Dermis blood vessel endothelial cell (primary cell): ENCODE measurements at places on chromosomes 1 and 21.

GRCh38 chr1:229452956-229453801, 19.3 kb upstream of the ACTA1 start:
- peak; percentile 45 for DNase-seq

GRCh38 chr1:160284220-160284781, 632 bp downstream of the PEX19 start:
- DNase-seq = peak; percentile 62

DNA sequence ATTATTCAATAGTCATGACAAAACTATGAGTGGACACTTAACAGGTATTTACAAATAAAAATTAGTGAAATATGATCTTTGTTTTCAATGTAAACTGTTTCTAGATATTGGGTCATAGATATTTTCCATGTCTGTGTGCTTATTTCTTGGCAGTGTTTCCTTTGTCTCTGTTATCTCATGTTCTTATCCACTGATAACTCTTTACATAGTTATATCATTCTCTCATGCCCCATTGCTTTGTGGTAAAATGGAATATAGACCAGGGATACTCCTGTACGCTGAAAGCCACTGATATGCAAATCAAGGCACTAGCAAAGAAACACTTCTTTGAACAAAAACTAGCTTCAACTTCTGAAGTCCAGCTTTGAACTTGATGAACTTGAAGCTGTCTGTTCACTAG, 113.1 kb downstream of the ITSN1 start:
- no peak for DNase-seq

DNA sequence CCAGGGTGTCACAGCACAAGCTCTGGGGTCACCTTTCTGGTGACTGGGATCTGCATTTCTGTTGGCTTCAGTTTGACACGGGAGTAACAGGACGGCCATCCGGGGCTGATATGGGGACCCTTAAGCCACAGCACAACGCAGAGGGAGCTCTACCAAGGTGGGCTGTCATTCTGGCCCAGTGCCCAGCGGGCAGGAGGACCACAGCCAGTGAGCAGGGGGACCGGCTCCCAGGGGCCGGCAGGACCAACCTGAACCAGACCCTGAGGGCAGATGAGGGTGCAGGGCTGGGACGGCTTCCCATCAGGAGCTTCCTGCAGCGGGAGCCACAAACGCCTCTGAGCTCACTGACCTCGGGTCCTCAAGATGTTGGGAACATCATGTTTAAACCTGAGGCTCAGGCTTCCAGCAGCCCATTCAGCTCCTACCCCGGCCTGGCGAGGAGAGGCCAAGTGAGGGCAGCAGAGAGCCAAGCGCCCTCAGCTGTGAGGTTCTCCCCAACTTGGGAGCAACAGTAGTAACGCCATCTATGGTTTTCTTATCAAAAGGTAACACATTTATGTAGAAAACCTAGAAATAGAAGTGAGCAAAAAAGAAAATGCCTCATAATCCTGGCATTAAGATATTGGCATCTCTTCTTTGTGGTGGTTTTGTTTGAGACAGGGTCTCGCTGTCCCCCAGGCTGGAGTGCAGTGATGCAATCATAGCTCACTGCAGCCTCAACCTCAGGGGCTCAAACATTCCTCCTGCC, 26.8 kb downstream of the TMEM201 start:
- DNase-seq = peak; percentile 78

GRCh38 chr1:199877526-199878384, 149.8 kb upstream of the NR5A2 start:
- DNase-seq = no peak

GRCh38 chr1:41661428-41662060, 177.1 kb upstream of the EDN2 start:
- peak; percentile 23 for DNase-seq

- no peak for DNase-seq
Measured at GRCh38 chr1:198153804-198154203, 3.0 kb upstream of the NEK7 start.

DNA sequence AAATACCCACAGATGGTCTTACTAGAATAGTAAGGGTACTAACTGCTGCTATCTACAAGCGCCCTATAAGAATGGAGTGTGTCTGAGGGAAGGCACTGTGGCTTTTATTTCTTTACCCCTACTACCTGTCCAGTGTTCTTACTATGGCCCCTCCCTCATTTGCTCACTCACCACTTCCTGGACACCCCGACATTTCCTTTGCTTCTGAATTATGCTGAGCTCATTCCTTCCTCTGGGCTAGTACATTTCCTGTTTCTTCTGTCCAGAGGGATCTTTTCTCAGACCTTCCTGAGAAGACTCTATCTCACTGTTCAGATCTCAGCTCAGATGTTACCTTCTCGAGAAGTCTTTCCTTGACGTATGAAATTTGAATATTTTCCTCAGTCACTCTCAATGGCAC, 192.1 kb upstream of the DAB1 start:
- DNase-seq = peak; percentile 39

DNA sequence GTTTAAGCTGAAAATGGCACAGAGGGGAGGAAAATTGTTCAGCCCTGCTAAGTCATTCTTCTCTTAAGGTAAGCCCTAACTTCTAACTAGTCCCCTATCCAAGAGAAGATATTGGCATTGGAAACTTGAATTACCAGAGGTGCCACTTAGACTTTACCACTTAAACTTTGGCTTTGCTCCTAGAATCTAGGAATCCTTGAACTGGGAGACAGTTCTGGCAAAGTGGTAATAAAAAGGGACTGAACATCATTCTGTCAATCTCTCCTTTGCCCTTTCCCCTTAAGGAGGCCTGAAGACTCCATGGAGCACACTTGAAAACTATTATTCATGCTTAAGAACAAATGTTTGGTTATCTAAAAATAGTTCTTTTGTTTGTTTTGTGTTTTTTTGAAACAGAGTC, 8.4 kb downstream of the ATP1A4 start:
- DNase-seq = no peak

DNA sequence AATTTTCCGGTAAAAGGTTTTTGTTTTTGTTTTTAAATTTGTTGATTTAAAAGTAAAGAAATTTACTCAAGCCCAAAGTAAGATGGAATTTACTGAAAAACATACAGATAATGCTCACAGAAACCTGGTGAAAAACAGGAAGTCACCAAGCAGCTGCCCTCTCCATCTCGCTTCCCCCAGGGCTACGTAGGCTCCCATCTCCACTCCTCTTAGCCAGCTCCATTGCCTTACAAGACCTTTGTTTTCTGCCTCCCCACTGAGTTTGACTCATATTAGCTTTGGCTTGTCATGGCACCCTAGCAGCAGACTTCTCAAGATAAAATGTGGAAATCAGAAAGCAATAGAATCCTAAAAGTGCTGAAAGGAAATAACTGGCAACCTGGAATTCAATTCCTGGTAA, 57.9 kb downstream of the PHTF1 start:
- peak; percentile 24 for DNase-seq

GRCh38 chr1:164855716-164856329, 296.8 kb downstream of the PBX1 start:
- no peak for DNase-seq

DNA sequence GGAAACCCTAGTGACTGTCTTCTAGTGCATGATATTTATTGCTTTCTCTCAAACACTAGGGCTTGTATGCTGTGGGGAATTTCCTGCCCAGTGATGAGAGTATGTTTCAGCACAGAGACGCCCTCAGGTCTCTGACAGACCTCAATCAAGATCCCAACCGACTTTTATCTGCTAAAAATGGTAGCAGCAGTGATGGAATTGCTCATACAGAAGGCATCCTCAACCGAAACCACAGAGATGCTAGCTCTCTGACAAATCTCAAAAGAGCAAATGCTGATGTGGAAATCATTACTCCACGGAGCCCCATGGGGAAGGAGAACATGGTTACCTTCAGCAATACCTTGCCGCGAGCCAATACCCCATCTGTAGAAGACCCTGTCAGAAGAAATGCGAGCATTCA, 41.3 kb downstream of the PLPPR4 start:
- DNase-seq = no peak

DNA sequence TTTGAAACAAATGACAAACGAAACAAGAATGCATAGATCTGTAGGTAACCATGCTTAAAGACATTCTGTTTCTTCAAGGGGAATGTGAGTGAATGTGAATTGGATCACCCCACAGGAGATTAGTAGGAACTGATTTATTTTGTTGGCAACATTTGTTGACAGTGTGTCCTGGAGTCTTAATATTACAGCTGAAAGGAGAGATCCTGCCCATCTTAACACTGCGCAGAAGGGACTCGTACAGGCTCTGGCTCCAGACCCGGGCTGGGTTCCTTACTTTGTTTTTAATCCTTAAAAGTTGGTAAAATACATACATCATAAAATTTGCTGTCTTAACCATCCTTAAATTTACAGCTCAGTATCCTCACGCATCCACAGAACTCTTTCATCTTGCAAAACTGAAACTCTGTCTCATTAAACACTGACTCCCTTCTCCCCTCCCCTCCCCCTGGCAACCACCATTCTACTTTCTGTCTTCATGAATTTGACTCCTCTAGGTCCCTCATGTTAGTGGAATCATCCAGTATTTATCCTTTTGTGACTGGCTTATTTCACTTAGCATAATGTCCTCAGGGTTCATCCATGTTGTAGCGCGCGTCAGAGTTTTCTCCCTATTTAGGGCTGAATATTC, 74.1 kb downstream of the GALNT2 start:
- DNase-seq = no peak

GRCh38 chr1:203300441-203301330, 4.6 kb upstream of the BTG2 start:
- no peak for DNase-seq

- DNase-seq = peak; percentile 59
Measured at GRCh38 chr1:86703696-86704457, 499 bp upstream of the SH3GLB1 start.

- DNase-seq = no peak
Measured at GRCh38 chr1:8073112-8073855, 47.2 kb upstream of the ERRFI1 start.

- no peak for DNase-seq
Measured at GRCh38 chr1:4725416-4725815, 71.0 kb downstream of the AJAP1 start.

- DNase-seq = no peak
Measured at GRCh38 chr1:84721152-84721551, 30.9 kb upstream of the SSX2IP start.

GRCh38 chr21:38173276-38174035, 83.3 kb upstream of the KCNJ15 start:
- DNase-seq = no peak

GRCh38 chr1:113982949-113983348, 3.7 kb downstream of the OLFML3 start:
- DNase-seq = no peak

DNA sequence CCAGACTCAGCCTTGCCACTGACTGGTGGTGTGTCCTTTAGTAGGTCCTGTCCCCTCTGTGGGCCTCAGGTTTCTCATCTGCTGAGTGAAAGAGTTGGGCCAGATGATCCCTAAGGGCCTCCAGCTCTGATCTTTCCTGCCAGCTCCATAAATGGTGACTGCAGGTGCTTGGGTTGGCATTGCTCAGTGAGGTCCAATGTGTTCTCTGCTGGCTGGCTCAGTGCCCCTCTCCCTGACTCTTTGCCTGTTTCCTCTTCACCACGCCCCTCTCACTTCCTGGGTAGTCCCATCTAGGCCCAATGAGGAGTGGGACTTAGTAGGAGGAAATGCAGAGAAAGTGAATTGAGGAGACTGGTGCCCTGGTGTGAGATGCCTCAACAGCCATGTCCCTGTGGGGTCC, 36.6 kb downstream of the UBE2T start:
- no peak for DNase-seq

DNA sequence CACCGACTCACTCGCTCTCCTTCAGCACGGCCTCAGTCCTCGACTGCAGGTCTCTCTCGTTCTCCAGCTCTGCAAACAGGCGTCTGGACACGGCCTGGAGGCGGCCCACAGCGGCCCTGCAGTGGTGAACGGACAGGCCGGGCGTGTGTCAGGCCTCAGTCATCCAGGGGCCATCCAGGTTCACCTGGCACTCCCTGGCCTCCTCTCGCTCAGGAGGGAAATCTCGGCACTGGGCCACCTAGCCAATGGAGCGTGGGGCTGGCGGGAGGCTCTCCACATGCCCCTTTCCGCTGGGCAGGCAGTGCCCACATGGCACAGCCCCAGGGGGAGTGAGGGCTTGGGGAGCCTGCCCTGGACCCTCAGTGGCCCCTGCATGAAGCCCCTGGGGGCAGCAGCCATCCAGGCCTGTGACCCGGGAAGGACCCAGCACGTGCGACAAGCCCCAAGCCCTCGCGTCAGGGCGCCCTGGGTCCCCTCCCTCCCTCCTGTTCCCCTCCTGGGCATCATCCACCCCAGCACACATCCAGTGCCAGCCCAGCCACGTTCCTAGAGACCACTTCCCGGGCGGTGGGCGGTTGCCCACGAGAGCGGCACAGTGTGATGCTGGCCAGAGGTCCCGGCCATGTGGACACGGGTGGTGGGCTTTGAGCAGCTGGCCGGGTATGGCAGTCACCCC, 18.1 kb downstream of the CFAP74 start:
- no peak for DNase-seq

- DNase-seq = no peak
Measured at GRCh38 chr1:9079988-9080704, 10.7 kb upstream of the SLC2A5 start.

DNA sequence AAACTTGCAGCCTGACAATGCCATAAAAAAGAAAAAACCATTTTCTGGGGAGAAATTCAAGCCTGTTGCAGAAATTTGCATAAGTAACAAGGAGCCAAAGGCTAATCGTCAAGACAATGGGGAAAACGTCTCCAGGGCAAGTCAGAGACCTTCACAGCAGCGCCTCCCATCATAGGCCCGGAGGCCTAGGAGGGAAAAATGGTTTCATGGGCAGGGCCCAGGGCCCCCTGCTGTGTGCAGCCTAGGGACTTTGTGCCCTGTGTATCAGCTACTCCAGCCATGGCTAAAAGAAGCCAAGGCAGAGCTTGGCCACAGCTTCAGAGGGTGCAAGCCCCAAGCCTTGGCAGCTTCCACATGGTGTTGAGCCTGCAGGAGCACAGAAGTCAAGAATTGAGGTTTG, 369.5 kb downstream of the NTNG1 start:
- no peak for DNase-seq

DNA sequence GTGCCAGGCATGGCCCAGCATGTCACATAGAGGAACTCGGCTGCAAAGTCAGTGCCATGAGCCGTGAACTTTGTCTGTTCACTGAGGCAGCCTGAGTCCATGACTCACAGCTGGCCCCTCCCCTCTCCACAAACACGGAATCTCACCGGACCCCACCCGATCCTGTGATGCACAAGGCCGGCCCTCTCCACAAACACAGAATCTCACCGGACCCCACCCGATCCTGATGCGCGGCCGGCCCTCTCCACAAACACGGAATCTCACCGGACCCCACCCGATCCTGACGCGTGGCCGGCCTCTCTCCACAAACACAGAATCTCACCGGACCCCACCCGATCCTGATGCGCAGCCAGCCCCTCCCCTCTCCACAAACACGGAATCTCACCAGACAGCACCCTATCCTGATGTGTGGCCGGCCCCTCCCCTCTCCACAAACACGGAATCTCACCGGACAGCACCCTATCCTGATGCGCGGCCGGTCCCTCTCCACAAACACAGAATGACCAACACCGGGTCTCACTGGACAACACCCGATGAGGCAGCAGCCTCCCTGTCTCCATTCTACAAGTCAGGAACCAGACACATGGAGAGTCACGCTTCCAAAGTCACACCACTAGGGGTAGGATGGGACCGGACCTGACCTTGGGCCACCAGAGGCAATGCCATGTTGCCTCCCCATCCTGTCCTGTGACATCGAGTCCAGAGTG, 39.6 kb upstream of the GPR153 start:
- DNase-seq = peak; percentile 23
